ENCODE measurements at places on chromosomes 11 and 22.

DNA sequence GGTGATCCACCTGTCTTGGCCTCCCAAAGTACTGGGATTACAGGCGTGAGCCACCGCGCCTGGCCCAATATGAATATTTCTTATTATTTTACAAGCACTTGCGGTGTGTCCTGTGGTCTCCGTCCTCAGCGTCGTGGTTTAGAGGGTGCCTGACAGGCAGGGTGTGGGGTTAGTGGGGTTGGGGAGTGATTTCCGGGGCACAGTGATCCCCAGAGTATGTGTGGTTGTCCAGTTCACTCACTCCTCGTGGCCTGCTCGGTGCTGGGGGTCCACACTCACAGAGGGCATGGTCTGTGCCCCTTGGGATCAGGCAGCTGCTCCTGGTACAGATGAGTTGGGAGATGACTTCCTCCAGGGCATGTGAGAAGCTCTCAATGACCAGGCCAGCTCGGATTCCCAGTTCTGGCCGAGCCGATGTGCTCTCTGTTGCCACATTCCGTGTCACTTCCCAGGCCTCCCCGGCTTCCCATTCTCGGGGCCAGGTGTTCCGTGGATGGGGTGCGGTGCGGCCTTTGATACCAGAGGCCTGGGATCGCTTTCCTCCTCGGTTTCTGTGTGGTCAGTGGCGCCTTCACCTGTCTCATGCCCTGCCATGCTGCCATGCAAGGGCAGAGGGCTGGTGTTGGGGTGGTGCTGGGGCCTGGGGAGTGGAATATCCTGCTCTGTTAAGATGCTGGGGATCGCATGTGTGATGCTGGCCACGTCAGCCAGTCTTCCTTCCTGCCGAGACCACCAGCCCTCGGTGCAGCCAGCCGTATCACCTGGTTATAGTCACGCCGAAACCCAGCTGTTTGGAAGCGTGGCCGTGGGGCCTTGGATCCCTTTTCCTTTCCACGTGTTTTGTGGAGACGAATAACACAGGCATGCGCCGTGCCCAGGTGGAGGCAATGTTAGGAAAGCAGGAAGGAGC, 39.6 kb downstream of the PARVB start:
- DNase-seq = no peak

- no peak for DNase-seq
Observed at GRCh38 chr11:72773696-72774095, 20.2 kb downstream of the STARD10 start.

DNA sequence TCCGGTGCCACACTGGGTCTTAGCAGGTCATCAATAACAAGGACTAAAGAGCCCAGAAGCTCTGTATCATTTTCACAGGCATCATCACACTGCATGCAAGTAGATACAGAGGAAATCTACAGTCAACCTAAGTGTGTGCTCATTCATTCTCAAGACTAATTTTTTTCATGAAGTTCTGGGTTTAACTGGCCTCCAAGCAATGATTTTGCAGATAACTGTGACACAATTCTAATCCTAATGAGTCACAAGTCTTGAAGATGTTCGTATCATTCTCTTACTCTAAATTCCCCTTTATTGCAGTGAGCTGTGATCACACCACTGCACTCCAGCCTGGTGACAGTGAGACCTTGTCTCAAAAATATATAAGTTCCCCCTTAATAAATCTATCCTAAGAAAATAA, 2.5 kb downstream of the OR52W1 start:
- no peak for DNase-seq

GRCh38 chr11:34331736-34332135, 26.1 kb downstream of the ABTB2 start:
- DNase-seq = no peak

- no peak for DNase-seq
Observed at GRCh38 chr11:10862446-10862845, 4.6 kb upstream of the ZBED5 start.

- no peak for DNase-seq
Observed at GRCh38 chr11:81059356-81059755, 1618.5 kb upstream of the TENM4 start.

Data from iPS DF 6.9 (cell line).